B cell (primary cell): ENCODE measurements at places on chromosomes 4 and X. TPM values are rescaled to one million over a fixed set of nuclear protein-coding genes. Genes with fewer than 3 reads are reported as not detected.

The SLC26A1 gene
- 0.03 TPM in 1 of 2 replicates, not detected in the other for polyA plus RNA-seq

DNA sequence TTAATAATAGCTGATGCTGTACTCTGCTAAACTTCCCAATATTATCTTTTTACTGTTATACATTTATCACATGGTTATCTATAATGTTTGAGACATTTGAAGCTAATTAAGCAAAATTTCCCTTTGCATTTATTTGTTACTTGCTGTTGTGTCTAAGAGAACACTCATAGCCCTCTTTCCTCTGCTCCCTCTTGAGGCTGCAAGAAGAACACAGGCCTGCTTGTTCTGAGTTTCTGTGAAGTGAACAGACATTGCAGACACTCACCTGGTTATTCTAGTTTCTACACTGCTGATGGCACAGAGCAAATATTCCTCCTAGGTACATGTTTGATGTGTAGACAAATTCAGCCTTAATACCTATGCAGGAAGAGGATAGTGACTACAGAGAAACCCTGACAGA lies 367.8 kb downstream of the GASK1B start:
- DNase-seq: no peak

- DNase-seq: peak; percentile 3
Observed at GRCh38 chr4:138307319-138307718, 65.2 kb upstream of the SLC7A11 start.

GRCh38 chrX:148512453-148512852 lies 12.0 kb downstream of the AFF2 start:
- DNase-seq: no peak

- DNase-seq: no peak
Observed at GRCh38 chrX:130556951-130557350, 155.2 kb downstream of the RBMX2 start.
